ENCODE measurements at places on chromosomes 1 and 21.

- no peak for DNase-seq
Measured at GRCh38 chr1:83849191-83850061, 149.5 kb downstream of the TTLL7 start.

DNA sequence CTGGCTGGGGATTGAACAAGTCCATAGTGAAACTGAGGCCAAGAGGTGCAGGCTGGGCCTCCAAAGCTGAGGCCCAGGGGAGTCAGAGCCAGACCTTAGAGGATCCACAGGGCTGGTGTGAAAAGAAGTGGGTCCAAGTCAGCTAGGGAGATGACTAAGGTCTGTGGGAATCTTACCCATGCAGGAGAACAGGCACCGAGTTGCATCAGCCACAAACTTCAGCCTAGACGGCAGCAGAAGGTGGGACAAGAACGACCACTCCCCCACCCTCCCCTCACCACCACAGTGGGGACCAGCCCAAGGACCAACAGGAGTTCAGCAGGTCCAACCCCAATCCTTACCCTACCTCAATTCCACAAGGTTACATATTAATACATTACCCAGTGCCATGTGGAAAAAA, 282.3 kb downstream of the TTLL7 start:
- DNase-seq = no peak

GRCh38 chr1:53868565-53868964, 21.0 kb downstream of the YIPF1 start:
- DNase-seq = no peak

GRCh38 chr1:86788300-86789206, 84.2 kb downstream of the SH3GLB1 start:
- no peak for DNase-seq

All from liver (tissue), 10 donors.